D721Med (cell line): ENCODE measurements at places on chromosomes 11 and 22.
A peak's percentile ranks its signal among the peaks of the same experiment; 100 is the strongest.

- no peak for DNase-seq
Measured at GRCh38 chr11:1160231-1161101, 2.7 kb downstream of the MUC5AC start.

GRCh38 chr11:119025978-119026766 is 4.5 kb downstream of the SLC37A4 start:
- DNase-seq, result no peak

- peak; percentile 24 for DNase-seq
Measured at GRCh38 chr22:32796865-32797573, 4.5 kb upstream of the TIMP3 start.

DNA sequence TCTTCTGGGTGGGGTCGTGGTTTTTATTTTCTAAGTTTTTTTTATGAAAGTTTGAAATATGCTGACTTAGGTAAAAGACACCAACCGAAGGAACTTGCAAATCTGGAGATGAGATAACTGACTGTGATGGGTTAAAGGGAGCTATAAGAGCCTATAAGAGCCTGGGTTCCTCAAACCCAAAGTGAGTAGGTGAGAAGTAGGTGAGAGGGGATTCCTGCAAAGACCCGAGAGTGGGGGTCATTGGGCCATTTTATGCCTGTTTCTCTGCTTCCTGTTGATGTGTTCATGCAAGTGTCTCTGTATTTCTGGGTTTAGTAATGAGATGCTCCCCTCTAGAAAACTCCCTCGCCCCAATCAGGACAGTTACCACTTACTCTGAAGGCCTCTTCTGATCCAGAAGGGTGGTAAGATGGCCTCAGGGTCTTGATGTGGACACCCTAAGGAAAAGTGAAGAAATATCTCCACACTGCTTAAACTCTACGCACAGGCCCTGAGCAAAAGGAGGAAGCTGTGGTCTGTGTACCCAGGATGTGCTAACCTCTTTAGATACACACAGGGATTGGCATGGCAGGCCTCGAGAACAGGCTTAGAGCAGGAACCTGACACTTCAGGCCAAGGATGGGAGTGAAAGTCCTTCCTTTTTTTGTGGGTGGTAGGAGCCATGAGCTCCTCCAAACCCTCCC is 1.8 kb downstream of the FLI1 start:
- no peak for DNase-seq

GRCh38 chr11:1108246-1108900 is 33.7 kb downstream of the MUC2 start:
- DNase-seq, result no peak

DNA sequence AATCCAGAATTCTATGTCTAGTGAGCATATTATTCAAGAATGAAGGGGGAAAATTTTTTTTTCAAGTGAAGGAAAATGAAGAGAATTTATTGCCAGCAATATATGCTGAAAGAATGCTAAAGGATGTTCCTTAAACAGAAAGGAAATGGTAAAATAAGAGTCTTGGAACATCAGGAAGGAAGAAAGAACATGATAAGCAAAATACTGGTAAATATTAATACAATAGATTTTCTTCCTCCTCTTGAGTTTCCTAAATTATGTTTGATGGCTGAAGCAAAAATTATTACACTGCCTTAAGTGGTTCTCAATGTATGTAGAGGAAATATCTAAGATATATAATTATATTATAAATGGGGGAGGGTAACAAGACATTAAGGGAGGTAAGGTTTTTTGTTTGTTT is 9.6 kb upstream of the CLDN5 start:
- DNase-seq, result no peak

GRCh38 chr22:21587803-21588611 is 20.5 kb downstream of the UBE2L3 start:
- DNase-seq, result no peak

GRCh38 chr11:35567737-35568465 is 42.5 kb upstream of the PAMR1 start:
- DNase-seq, result no peak

DNA sequence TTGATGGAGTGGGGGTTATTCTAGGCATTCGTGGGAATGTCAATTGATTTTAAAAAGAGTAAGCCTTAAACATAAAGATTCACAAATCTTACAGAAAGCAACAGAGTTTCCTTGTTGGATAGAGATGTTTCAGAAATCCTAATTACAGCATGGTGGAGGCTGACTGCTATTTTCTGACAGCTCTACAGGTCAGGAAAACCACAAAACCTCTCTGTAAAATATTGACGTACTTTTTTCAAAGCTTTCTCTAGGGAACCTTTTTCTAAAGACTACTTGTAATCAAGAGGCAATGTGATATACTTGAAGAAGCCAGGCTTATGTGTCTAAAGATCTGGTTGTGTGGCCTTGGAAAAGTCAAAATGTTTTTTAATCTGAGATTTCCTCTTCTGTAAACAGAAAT is 9.1 kb upstream of the OR8B8 start:
- no peak for DNase-seq

DNA sequence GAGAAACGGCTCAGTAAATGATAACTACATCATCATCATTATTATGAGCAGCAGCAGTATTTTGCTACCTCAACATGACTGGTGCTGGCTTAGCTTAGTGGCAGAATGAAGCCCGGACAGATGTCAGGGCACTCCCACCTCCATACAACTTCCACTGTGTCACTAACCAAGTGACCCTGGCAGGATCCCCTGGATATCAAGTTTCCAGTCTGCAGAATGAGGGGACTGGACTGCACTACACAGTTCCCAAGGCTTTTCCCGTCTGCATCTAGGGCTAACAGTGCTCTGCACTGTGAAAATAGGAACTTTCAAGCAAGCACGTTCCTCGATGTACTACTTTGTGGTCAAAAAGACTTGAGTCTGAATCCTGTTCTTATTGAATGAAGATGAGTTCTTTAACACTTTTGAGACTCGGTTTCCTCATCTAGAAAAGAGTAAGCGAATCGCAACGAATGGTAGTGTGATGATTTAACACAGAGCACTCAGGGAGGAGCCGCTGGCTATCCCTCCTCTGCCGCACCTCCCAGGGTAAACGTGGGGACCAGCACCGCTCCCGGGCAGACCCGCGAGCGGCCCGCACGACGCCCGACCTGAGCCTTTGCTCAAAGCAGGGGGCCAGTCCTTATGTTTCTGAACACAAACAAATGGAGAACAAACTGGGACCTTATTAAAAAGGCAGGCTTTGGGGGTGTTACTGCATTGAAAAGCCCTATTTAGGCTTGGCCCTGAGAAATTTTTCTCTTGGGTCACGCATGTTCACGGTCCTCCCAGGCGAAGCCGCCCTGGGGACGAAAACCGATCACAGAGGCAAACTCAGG is 910 bp downstream of the CLTCL1 start:
- DNase-seq, result no peak

GRCh38 chr11:1340111-1340510 is 30.7 kb upstream of the TOLLIP start:
- DNase-seq, result no peak

DNA sequence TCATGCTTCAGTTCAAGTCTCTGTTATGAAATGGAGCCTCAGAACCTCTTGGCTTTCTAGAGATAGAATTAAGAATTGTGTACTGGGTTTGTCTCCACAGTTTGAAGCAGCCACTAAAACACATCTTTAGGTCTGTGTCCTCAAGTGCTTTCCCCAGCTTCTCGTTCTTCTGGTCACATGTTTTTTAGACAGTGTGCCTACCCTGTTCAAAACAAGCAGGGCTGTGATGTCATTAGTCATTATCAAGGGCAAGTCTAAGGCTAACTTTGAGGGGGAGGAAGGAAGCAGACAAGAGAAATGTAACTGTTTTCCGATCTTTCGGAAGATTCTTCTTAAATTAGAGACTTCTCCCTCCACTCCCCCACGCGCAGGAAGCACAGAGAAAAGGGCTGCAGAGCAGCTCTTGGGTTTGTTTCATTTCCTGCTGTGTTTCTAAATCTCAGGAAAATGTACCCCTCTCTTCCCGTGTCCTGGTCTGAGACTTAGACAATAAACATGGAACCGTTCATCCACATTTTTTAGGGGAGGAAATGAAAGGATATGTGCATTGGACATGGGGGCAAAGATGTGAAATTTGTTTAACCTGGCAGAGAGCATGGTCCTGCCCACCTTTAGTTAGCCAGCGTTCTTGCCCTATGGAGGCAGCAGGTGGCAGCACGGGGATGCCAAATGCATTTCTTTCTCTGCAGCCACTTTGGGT is 3.1 kb downstream of the AKIP1 start:
- DNase-seq, result peak; percentile 37

DNA sequence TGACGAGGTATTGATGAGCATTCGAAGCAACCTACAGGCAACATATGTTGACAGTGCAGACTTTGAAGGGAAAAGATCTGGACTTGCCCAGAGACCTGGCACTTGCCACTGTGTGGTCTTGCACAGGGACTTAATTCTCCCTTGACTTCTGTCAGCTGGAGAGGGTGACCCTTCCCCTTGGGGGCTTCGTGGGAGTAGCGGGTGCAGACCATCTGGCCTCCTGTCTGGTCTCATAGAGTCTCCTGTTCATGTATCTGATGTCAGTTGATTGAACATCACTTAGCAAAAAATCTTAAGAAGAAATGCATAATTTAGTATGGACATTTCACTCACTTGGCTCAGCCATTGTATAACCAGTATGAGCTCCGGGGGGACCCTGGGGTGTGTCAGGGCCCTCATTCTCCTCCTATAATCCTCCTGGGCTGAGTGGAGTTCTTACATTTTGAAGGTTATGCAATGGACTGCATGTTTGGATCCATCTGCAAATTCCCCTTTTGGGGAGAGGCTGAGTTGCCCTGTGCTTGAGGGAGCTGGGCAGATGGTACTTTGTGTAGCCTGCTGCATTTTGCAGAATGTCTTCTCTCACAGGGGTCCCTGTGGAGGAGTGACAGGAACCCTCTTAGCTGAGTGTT is 13.0 kb downstream of the BCR start:
- DNase-seq, result no peak

GRCh38 chr11:85494396-85494795 is 132.7 kb downstream of the DLG2 start:
- DNase-seq, result no peak

- DNase-seq, result no peak
Measured at GRCh38 chr11:57464539-57465181, 4.3 kb downstream of the RTN4RL2 start.

DNA sequence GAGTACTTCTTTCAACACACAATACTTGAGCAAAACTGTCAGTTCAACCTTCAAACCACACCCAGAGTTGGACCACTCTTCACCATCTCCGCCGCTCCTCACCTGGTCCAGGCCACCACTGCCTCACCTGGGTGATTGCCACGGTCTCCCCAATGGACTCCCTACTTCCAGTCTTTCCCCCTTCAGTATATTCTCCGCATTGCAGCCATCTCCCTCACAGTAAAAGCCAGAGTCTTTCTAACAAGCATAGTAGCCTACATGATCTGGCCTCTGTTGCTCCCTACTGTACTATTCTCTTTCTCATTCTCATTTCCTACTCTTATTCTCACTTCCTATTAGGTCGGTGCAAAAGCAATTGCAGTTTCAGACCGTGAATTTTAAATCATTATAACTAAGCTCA is 28.5 kb downstream of the AASDHPPT start:
- no peak for DNase-seq

DNA sequence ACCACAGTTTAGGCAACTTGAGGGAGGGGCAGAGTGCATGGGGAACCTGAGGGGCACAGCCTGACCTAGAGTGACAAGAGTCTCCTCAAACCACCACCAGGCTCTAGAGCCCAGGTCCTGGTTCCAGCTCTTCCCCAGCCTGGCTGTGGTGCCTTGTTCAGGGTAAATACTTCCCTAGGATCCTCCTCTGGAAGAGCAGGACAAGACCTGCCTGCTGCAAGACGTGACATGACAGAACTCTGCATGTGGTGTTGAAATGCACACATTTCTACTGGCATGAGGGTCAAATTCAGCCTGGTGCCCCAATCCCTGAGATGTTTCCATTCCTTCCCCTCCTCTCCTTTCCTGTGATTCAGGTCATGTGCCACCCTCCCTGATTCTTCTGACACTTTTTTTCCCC is 3.3 kb downstream of the SEC14L2 start:
- DNase-seq, result no peak

- DNase-seq, result no peak
Measured at GRCh38 chr11:66762088-66762487, 33.1 kb upstream of the SPTBN2 start.

GRCh38 chr11:8832571-8833260 is 78.3 kb upstream of the AKIP1 start:
- peak; percentile 54 for DNase-seq

GRCh38 chr22:16810188-16810802 is 14.9 kb downstream of the XKR3 start:
- no peak for DNase-seq

- DNase-seq, result no peak
Measured at GRCh38 chr22:24402460-24403192, 24.8 kb upstream of the ADORA2A start.

- no peak for DNase-seq
Measured at GRCh38 chr11:59776210-59777066, 21.3 kb downstream of the STX3 start.

DNA sequence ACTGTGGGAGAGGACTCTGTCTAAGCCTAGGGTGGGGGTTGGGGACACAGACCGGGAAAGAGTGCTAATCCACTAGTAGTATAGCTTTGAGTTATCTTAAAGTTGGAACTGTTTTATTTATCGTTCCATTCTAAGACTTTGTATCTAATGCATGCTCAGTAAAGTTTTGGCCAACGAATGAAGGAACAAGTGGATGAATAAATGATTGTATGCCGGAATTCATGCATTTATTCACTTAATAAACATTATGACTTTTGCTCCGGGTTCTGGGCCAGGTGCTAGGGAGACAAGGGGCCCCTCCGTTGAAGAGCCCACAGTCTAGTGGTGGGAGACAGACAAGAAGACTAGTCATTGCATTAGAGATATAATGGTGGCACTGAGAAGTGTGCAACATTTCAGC is 645 bp downstream of the RNF121 start:
- DNase-seq, result no peak

GRCh38 chr11:8056810-8057463 is 24.1 kb upstream of the TUB start:
- DNase-seq, result no peak

DNA sequence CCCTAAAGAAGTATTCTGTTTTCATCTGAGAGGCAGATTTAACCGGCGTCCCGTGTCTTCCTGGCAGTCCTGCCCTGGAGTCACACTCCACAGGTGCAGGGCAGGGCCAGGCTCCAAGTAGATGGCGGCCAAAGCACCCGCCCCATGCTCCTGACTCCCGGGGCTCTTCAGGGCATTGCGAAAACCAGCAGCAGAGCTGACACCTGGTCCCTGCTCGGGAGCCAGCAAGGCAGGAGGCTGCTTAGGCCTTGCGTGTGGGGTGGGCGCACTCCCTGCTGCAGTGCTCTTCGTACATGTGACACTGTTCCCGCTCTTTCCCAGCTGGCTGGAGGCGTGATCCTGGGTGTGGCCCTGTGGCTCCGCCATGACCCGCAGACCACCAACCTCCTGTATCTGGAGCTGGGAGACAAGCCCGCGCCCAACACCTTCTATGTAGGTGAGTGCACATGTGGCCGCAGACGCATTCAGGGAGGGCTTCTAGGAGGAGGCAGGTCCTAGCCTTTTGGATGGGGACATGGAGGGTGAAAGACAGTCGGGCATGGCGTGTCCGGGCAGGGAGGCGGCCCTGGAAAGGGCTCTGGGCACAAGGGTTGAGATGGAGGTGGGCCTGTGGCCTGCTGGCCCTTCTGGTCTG is 10.3 kb upstream of the TSSC4 start:
- DNase-seq, result no peak

- no peak for DNase-seq
Measured at GRCh38 chr11:132910011-132910760, 622.1 kb downstream of the OPCML start.
